Brain pericyte (primary cell): ENCODE measurements at places on chromosomes 2 and 18.
A peak's percentile ranks its signal among the peaks of the same experiment; 100 is the strongest.

DNA sequence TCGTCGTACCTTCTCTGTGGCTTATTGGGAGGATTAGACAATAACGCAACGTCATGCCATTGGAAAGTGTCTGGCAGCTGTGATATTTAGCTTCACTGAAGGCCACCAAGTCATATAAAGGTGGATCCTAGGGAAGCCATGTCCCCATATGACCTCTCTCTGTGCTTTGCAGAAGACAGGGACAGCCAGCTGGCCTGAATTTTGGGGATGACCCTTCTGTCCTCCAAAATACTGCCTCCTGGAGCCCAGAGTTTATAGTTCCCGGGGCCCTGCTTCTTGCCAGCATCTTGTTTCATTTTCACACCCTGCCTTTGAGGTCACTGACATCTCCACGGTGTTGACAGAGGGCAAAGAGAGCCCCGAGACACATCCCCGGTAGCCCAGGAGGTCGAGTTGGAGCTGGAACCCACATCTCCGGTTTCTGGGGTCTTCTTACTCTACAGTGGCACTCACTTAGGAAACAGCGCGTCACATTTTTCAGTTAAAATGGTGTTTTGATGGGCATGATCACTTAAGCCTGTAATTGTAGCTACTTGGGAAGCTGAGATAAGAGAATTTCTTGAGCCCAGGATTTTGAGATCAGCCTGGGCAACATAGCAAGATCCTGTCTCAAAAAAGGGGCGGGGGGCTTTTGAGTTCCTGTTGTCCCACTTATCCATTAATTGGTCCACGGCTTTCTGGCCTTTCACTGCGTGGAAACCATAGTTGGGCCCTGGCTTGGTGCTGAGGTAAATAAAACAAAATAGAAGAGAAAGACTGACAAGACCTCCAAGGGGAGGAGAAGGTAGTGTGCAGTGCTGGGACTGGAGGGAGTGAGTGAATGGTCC is 101.1 kb downstream of the DDX1 start:
- no peak for DNase-seq

GRCh38 chr2:222465746-222466145 is 41.4 kb downstream of the SGPP2 start:
- DNase-seq: no peak

GRCh38 chr2:216649574-216649973 is 16.4 kb downstream of the IGFBP2 start:
- peak; percentile 87 for DNase-seq

- DNase-seq: no peak
These were observed 69.6 kb upstream of the SCN1A start for GRCh38 chr2:166197446-166197845.

- no peak for DNase-seq
These were observed 23.3 kb upstream of the ST3GAL5 start for GRCh38 chr2:85911814-85912692.

DNA sequence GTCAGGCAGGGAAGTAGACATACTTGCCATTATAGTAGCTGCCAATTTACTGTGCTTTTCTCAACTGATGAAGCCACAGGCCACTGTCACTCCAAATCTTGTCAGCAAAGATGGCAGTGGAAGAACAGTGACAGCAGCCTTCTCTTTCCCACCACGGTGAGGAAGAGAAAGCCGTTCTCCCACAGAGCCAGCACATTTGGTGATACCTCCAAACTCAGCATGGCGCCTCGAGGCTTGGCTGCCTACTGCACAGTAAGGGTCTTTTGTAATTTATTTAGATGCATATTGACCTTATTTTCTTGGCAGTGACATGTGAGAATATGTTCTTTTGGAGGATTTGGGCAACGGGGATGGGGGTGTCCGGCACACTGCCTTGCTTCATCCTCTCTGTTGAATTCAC is 117.2 kb upstream of the CDH20 start:
- no peak for DNase-seq

GRCh38 chr2:71347517-71347916 is 15.9 kb downstream of the ZNF638 start:
- DNase-seq: no peak

DNA sequence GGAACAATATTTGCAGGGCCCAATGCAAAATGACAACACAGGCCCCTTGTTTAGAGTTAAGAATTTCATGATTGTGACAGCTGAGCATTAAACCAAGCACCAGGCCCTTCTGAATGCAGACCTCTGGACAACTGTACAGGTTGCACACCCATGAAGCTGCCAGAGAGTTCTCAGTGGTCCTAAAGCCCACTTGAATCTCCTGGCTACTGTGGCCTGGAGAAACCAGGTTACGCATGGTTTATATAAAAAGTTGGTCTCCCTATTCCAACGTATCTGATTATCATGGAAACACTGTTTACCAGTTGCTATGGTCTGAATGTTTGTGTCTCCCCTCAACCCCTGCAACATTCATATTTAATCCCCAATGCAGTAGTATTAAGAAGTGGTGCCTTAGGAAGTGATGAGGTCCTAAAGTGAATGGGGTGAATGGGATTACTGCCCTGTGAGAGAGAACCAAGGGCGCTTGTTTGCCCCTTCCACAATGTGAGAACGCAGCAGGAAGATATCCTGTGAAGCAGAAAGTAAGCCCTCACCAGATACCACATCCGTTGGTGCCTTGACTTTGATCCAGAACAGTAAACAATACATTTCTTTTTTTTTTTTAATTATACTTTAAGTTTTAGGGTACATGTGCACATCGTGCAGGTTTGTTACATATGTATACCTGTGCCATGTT is 48.0 kb upstream of the ANXA4 start:
- DNase-seq: no peak

DNA sequence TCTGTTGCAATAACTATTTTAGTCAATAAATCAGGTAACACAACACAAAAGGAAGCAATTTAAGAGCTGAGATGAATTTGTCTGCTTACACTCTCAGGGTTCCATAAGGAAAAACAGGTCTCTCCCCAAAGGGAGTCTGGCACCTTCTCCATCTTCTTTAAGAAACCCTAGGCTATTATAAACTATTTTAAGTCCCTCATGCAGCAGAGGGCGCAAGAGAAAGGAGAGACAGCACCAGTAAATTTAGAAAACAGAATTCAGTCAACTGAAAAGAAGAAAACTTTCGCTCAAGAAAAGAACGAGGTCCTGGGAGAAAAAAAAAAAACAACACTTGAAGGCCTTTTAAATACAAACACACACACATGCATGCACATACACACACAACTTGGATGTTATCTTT is 19.1 kb downstream of the SULT1C4 start:
- no peak for DNase-seq

GRCh38 chr2:132460781-132461180 is 44.2 kb downstream of the GPR39 start:
- DNase-seq: no peak

- DNase-seq: no peak
These were observed 143.6 kb downstream of the PID1 start for GRCh38 chr2:229127471-229127870.

DNA sequence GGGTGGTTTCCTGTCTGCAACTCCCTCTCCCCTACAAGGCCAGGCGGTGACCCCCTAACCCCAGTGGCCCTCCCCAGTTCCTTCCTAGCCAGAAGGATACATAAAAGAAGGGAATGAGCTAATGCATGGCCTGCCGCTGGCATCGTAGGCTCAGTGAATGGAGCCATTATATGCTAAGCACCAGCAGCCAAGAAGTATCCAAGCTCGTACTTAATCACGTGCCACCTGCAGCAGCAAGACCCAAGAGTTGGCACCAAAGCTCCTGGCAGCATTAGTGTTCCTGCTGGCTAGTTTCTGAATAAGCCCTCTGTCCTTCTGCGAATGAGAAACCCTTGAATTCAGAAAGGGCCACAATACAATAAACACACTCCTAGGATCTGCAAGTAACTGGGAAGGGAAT is 4.3 kb downstream of the DBI start:
- DNase-seq: no peak
